ENCODE measurements at places on chromosomes 6 and 20.

GRCh38 chr6:97443408-97444080 lies 160.5 kb upstream of the MMS22L start:
- no peak for DNase-seq

- no peak for DNase-seq
Measured at GRCh38 chr6:129552413-129552812, 157.6 kb downstream of the ARHGAP18 start.

- no peak for DNase-seq
Measured at GRCh38 chr6:29908710-29909109, 33.6 kb upstream of the HLA-A start.

GRCh38 chr20:35238735-35239134 lies 12.2 kb downstream of the MMP24 start:
- no peak for DNase-seq

DNA sequence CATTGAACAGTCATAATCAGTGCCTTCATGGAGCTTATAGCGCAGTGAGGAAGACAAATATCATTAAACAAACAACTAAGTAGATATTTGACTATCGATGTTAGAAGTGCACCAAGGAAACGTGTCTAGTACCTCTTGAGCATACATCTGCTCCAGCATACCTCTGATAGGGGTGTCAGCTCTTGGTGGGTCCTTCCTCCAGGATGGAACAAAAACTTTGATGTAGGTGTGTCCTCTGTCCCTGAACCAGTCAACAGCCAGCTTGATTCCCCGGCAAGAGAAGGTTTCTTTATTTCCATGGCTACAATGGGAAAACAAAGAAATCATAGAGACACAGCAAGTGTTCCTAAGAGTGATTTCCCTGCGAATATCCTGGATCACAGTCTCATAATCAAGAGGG lies 23.1 kb downstream of the ZC3H12D start:
- DNase-seq, result no peak

DNA sequence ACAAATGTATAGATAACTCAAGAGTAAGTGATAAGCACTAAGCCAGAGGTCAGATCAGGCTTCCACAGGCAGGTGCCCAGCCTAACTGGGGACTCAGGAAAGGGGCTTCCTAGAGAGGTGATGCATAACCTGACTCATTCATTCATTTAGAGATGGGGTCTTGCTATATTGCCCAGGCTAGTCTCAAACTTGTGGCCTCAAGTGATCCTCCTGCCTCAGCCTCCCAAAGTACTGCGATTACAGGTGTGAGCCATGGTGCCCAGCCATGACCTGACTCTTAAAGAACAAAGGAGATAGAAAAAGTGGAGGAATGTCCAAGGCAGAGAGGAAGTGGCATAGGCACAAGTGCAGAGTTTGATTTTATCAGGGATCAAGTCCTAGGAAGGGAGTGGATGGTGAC lies 41.9 kb downstream of the GJA10 start:
- no peak for DNase-seq

DNA sequence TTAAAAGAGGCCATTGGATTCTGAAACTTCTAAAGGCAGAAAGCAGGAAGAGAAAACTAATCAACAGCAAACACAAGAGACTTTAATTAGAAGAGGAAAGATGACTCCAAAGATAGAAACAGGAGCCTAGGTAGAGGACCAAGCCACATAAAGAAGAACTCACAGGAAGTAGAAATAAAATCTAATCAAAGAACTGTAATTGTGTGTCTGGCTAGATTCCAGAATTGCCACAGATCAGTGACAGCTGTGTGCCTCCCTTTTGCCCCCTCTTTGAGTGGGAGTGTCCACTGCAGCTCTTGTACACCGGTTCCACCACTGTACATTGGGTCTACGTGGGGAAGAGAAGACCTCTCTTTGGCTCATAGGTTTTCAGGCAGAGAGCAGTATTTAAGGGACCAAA lies 22.3 kb upstream of the THEMIS start:
- no peak for DNase-seq

Data from activated T-cell treated with anti-CD3 and anti-CD28 coated beads for 48 hours (primary cell).